ENCODE measurements at places on chromosomes 2 and 18.

DNA sequence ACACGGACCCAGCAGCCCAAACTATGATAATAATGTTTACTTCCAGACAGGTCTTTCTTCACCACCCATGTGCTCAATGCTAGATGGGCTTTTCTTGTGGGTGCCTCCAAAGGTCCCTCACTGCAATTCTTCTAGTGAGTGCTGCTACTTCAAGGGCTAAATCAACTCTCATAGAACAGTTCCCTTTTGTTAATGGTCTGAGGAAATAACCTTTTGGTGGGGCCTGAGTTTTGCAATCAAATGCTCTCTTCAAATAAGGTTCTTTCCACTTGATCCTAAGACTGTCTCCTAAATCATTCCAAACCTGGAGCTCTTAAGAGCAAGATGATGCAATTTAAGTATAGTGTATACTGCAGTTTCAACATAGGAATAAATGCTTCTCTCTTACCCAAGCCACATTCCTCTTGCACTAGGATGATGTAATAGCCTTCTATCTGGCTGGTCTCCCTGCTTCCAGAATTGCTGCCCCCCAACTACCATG is 6.0 kb downstream of the NEMP2 start:
- no peak for DNase-seq

DNA sequence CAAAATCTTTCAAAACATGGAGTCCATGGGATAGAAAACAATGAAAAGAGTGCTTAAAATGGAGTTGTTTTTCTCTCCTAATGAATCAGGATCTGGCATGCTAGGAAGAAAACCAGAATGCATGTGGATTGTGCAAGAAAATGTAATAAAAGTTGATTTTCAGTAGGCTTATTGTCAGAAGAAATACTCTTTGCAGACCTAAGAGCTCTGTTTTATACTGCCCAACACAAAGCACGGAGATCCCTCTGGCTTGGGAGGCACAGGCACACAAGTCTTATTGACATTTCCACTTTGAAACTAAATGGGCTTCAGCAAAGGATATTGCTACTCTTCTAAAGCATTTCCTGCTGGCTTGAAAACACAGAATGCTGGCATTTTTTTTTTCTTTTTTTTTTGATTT is 15.5 kb upstream of the DAPL1 start:
- DNase-seq, result no peak

DNA sequence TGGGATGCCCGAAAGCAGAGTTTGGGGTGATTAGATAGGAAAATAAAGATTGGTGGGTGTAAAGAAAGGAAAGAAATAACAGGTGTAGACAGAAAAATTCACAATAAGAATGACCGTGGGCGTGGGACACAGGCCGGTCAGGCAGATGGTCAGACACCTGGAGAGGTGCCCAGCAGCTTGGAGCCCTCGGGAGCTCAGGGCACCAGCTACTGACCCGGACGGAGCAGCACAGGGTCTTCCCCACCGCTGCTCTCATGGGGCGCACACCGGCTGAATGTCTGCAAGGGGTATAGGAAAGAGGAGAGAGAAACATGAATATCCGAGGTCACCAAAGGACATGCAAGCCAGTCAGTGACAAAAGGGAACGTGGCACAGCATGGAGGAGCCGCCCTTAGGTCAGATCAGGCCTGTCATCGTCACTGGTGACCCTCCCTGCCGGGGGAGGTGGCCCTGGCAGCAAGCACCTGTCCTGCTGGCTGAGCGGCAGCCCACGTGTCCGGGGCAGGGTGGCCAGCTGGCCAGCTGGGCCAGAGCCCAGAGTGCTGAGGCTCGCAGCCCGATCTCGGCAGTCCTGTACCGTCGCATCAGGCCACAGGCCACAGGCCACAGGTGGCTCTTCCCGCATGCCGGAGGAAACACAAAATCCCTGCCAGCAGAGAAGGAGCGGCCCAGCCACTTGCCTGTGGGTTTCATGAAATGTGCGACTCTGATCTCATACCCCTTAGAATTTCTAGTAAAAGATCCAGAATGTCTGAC is 112.0 kb upstream of the NDUFV2 start:
- DNase-seq, result no peak

DNA sequence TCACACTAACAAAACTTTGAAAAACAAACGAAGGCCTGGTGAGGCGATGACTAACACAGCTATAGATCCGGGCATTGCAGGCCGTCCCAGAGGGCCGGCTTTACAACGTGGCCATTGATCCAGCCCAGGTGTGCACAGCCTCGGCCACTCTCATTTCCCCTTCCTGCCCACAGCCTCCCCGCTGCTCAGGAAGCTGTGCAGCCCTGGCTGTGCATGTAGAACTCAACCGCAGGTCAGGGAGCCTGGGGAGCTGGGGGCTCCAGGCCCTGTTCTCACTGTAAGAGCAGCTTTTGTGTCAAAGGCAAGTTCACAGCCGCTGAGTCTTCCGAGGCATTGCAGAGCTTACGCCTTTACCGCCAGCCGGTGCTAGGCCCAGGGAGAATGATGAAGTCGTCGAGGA is 87.2 kb downstream of the LONRF2 start:
- no peak for DNase-seq

Data from stimulated activated CD8-positive, alpha-beta memory T cell treated with anti-CD3 and anti-CD28 coated beads, Interleukin-7, amount 100 ng/mL, for 1 hour (primary cell).